ENCODE measurements at places on chromosomes 7 and 10.
A peak's percentile ranks its signal among the peaks of the same experiment; 100 is the strongest.

GRCh38 chr10:102735065-102735562 is 8.6 kb upstream of the WBP1L start:
- DNase-seq: no peak

- peak; percentile 75 for DNase-seq
Measured at GRCh38 chr7:55299273-55299967, 65.7 kb upstream of the LANCL2 start.

- no peak for DNase-seq
Measured at GRCh38 chr7:31121601-31122000, 69.5 kb downstream of the ADCYAP1R1 start.

GRCh38 chr10:124912101-124912886 is 29.6 kb upstream of the ZRANB1 start:
- DNase-seq: no peak

GRCh38 chr10:99748823-99749451 is 16.9 kb downstream of the CUTC start:
- DNase-seq: no peak

DNA sequence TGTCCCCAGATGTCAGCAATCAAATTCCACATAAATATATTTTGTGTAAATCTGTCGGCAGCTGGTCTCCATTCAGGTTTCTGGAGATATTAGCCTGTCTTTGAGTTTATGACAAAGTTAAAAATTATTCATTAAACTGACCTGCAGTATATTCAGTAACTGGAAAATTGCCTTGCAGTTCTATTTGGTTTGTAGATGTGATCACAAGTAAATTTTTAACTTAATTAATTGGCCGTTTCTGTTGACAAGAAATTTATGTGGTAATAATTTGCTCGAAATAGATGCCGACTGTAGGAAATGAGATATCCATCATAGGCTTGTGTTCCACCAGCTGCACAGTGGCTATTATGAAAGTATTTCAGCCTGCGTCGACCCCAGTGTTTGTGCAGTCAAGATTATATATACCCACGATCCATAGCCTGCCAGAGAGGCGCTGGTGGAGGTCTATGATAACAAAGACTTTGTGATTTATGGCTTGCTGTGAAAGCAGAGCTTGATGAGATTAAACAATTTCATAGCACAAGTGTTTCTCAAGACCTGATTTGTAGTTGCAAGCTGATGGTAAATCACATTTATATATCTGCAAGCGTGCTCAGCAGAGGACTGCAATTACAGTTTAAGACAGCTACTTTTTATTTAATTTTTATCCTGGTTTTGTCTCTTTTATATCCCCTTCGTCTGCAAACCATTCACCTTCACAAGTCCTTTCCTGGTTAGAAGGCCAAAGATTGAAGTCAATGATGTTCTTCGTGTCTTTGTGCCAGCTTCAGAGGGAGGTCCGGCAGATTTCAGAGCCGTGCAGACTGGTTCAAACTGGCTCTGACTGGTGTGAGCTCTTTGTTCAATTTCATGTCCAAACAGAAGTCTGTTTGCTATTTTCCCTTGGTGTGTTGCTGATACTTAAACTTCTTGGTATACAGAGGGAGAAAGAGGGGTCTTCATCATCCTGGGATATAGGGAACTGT is 850.9 kb downstream of the LRMDA start:
- DNase-seq: no peak

- no peak for DNase-seq
Measured at GRCh38 chr10:103890194-103890658, 27.8 kb downstream of the STN1 start.

DNA sequence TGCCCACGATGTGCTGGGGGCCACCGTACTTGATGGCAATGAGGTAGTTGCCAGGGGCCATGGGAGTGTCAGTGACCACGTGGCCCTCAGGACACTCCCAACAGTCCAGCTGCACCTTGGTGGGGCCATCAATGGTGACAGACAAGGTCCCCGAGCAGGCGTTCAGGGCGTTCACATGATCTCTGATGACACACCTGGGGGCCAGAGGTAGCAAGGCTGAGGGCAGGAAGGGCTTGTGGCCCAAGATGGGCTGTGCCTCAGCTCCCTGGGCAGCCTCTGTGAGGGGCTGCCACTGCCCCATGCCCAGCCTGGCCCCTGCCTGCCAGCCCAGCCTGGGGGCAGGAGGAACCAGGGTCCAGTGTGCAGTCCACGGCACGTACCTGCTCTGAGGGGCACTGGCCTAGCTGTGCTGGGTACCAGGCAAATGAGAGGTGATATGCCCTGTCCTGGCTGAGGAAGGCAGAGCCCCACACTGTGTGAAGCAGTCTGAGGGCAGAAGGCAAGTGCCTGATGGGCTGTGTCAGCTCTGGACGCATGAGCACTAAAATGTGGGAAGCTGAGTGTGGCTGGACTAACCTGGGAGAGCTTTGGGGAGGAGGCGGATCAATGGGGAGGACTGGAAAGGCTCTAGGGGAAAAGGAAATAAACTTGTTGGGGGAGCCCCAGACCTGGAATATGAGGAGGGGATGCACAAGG is 3.5 kb upstream of the KCP start:
- DNase-seq: no peak

DNA sequence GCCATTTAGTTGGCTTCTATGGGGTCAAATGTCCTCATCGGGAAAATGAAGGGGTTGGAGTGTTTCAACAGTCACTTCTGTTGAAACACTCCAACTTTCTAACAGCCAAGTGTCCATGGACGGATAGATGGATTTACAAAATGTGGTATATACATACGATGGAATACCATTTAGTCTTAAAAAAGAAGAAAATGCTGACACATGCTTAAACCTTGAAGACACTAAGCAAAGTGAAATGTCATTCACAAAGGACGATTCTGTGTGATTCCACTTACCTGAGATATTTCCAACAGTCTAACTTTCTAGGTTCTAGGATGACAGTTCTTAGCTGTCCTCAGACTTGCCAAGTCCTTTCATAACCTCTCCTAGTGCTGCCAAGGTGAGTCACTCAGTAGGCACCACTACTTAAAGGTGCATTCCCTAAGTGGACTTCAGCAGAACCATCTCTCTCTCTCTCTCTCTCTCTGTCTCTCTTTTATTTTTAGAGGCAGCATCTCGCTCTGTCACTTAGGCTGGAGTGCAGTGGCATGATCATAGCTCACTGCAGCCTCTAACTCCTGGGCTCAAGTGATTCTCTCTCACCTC is 69.0 kb downstream of the DENND2A start:
- DNase-seq: no peak

- DNase-seq: no peak
Measured at GRCh38 chr10:18473424-18474117, 177.8 kb downstream of the NSUN6 start.
